ENCODE measurements at places on chromosomes 2 and 18.

DNA sequence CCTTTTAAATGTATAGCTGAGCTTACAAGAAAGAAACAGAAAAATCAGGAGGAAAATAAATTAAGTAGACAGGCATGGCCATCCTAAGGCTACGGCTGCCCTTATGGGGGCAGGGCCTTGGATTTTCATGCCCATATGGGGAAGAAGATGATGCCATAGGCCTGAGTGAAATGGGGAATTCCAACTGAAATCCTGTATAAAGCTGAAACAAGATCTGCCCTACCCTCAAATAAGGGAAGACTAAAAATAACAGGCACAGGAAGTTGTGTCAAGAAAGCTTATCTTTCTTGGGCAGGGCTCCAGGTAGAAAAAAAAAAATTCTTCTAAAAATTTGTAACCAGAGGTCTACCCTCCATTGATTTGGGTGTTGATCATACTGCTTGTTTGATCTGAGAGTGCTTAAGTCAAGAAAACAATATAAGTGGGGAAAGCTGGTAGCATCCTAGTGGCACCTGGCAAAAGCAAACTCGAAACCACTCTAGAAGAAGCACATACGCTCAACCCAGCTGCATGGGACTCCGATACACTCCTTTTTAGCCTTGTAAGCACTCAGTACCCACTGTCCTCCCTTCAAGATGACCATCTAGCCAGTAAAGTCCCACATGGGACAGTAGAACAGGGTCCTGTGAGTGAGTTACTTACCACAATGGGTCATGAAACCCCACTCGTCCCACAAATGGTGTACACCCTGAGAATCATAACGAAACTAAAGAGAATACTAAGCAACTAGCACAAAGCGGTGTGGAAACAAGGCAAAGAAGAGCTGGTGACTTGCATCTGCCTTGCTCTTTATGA is 22.3 kb downstream of the DNAH7 start:
- no peak for DNase-seq

DNA sequence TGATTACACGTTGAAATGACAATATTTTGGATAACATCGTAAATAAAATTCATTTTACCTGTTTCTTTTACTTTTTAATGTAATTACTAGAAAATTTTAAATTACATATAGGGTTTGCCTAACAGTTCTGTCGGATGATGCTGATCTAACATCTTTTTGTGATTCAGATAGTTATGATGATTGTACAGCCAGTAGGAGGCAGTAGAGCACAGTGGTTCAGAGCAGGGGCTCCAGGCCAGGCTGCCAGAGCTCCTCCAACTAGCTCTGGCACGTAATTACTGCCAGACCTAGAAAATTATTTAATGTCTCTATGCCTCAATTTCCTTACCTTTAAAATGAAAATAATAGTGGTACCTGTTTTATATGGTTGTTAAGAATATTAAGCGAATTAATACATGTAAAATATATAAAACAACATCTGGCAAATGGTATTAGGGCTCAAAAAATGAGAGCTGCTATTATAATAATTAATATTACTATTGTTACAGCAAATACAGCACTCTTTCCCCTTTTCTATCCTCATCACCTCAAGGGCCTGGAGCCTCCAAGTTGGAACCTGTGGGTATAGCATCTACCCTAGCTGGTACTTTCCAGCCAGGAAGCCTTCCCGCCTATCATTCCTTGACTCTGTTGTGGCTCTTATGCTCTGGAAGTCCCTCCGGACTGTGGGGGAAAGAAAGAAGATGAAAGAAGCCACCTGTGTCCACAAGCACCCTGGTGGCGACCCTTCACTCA is 47.7 kb upstream of the PLA2R1 start:
- no peak for DNase-seq

GRCh38 chr2:84846741-84847142 is 34.1 kb downstream of the TRABD2A start:
- DNase-seq = no peak

DNA sequence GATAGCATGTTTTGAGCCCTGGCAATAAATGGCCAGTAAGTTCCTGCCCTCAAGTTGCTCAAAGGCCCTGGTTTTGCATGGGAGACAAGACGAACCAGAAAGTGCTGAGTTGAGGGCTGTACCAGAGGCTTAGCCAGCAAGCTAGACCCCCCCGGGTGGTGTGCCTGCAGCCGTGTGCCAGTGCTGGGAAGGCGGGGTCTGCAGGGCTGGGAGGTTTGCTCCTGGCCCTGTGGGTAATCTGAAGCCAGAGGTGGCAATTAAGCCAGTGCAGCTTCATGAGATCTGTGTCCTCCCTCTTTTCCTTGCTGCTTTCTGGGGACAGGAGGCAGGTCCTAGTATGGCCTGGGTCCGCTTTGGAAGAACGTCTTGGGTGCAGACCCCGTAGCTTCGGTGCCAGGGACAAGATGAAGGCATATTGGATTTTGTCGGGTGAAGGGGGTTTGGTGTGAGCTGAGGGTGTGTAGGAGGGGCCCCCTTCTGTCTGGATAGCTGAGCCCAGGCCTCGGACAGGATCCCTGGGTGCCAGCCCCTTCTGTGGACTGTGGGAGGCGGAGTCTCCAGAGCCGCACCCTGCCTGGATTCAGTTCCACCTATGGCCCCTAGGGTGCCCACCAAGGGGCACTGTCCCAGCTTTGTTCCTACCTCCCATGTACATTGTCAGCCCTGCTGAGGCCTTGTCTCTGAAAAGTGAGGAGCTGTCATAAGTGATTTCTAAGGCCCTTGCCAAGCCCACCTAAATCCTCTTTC is 15.6 kb downstream of the ATOH8 start:
- DNase-seq = no peak

GRCh38 chr2:239522740-239523119 is 121.9 kb upstream of the HDAC4 start:
- DNase-seq = no peak

- DNase-seq = no peak
Measured at GRCh38 chr2:103738606-103739005, 976.8 kb downstream of the TMEM182 start.

- DNase-seq = no peak
Measured at GRCh38 chr2:196783431-196784094, 15.9 kb downstream of the GTF3C3 start.

DNA sequence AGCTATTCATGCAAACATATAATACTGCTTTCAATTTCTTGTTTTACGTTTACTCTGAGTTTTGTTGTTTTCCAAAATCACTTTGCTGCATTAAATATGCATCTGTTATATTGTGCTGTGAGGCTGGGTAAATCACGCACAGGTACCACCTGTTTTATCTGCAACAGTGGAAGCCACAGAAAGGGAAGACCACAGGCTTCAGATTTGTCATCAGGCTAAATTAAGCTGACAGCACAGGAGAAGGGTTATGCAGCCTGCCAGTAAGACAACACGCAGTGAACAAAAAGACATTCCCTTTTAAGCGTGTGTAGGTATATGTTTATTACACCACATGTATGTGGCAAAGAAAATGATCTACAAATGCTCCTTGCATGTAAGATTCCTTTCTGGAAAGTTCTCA is 38.2 kb downstream of the ZNF516 start:
- no peak for DNase-seq

GRCh38 chr18:70553245-70553935 is 264.5 kb downstream of the SOCS6 start:
- DNase-seq = peak; percentile 49

DNA sequence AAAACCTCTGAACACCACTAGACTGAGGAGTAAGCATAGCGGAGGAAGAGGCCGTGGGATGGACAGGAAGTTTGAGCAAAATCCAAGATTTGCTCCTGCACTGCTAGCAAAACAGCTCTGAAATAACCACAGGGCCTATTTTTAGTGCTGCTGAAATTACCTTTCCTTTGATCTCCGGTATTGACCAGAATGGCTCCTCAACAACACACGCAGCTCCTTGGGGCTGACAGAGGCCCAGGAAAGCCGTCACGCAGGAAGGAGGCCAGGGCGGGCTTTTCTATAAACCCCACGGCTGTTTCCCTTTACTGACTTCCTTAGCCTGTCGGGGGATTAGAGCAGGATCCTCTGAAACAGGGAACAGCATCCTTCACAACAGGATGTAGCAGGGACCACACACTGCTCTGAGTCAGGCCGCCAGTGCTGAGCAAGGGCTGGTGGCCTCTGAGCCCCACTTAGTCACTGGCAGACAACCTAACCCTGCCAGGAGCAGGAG is 80.8 kb upstream of the LCLAT1 start:
- DNase-seq = no peak

- DNase-seq = no peak
Measured at GRCh38 chr2:99812426-99812825, 322.6 kb upstream of the REV1 start.

DNA sequence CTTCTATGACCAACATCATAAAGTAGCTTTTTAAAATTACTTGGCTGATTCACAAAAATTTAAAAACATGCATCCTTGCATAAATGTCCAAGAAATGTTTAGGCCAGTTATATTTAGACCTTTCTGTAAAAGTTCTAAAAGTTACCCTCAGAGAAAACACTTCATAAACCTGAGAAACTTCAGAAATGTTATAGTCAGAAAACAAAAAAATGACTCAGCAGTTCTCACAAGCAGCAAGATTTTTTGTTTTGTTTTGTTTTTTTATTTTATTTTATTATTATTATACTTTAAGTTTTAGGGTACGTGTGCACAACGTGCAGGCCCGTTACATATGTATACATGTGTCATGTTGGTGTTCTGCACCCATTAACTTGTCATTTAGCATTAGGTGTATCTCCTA is 648.1 kb downstream of the LRP1B start:
- no peak for DNase-seq

GRCh38 chr2:223944166-223944702 is 901 bp downstream of the WDFY1 start:
- DNase-seq = peak; percentile 41

DNA sequence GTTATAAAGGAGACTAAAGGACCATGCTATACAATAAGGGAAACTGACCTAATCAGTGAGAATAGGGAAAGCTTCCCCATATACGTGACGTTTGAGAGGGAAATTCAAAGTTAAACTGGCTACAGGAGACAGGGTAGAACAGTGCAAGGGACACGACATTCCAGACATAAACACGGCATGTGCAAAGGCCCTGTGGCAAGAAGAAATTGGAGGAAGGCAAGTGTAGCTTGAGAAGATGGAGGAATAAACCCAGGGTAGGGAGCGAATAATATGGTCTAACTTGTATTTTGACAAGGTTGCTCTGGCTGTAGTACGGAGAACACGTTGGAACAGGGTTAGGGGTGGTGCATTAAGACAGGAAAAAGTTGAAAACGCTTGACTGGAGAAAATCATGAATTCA is 49.8 kb upstream of the RIOK3 start:
- DNase-seq = no peak

DNA sequence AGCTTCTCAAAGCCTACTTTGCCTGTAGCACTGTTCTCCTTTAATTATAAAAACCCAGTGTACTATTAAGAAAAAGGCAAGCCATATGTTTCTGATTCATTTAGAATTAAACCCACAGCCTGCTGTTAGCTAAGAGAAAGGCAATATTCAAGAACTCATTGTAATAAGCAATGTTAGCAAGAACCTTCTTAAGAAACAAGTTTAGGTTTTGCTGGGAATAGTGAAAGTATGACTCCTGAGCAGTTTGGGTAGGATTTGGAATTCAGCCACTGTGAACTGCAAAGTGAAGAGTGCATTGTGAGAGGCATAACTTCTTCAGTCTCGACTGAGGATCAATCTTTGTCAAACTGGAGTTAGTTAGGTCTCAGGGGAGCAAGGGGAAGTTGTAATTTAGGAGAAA is 206.5 kb upstream of the NT5C1B start:
- no peak for DNase-seq

GRCh38 chr2:129801575-129801974 is 177.9 kb upstream of the RAB6C start:
- no peak for DNase-seq

DNA sequence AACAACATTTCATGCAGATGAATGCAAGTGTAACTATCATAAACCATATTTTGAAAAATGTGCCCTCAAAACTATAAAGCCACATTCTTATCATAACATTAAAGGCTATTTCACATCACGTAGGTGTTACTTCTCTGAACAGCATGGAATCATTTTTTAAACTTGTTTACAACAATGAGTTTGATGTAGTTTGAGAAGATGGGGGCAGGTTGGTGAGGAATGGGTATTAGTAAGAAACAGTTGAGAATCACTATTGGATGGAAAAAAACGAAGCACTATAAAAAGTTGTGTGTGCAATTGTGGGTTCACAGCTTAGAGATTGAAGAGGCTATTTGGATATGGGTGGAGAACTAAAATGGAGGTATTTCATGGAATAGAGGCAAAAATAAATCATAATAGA is 569.1 kb downstream of the ARHGAP15 start:
- DNase-seq = no peak

- DNase-seq = no peak
Measured at GRCh38 chr2:144858211-144858610, 338.3 kb upstream of the ZEB2 start.

- no peak for DNase-seq
Measured at GRCh38 chr2:162732946-162733698, 105.4 kb downstream of the KCNH7 start.

DNA sequence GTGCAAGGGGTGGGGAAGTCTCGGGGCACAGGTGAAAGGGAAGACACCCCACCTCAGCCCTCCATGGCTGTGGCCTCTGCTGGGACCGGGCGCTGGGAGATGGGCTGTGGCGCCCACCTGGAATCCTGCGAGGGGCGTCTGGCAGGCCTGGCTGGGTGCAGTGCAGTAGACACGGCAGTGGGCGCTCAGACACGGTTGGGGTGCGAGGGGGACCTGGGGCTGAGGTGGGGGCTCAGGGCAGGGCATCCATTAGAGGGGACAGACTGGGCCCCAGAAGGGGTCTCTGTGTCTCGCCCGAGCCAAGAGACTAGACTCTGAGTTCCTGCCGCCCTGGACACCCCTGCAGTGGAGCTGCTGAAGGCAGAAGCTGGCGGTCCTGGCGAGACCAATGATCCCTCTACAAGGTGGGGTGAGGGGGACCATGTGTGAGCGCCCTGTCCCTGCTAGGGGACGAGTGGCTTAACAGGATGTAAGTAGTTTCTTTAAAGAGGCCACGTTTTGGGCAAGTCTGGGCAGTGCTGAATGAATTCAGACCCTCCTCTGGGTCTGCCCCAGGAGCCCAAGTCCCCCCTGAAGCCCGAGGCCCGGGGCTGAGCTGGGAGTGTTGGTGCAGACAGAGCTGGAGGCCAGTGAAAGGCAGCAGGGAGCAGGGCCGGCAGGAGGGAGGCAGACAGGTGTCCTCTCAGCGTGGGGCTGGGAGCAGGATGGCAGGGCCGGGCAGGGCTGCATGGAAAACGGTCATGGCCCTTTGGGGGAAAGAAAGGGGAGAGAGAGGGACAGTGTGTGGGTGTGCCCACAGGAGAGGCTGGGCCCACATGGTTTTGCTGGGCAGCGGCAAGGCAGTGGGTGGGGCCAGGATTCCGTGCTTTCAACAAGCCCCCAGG is 57.2 kb downstream of the HS6ST1 start:
- DNase-seq = no peak

DNA sequence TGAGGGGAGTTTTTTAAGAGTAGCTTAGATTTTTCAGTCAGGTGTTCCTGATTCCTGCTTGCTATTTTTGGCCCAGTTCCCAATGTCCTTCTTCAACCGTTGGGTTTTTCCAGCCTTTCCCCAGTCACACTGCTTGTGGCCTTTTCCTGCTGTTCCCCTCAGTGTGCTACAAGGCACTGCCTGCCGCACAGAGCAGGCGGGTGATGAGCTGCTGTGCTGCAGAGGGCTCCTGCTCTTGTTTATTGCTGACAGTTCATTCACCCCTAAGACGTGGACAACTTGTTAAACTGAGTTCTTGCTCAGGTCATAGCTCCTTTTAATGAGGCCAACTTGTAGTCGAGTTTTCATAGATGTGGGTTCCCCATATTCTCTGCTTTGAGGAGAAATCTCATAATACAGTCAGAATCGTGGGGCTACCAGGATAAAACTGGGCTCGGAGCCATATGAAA is 20.6 kb downstream of the EIF4E2 start:
- DNase-seq = no peak

- no peak for DNase-seq
Measured at GRCh38 chr2:227503433-227504406, 31.8 kb downstream of the AGFG1 start.

Data from CD4-positive, CD25-positive, alpha-beta regulatory T cell (primary cell).